ENCODE measurements at places on chromosomes 3 and 15.

GRCh38 chr15:84981054-84981710 is 474 bp upstream of the PDE8A start:
- DNase-seq, result peak; percentile 91

- DNase-seq, result no peak
These were observed 122.9 kb upstream of the GOLIM4 start for GRCh38 chr3:168218600-168218999.

- no peak for DNase-seq
These were observed 499.6 kb upstream of the CCDC54 start for GRCh38 chr3:106877627-106878026.

DNA sequence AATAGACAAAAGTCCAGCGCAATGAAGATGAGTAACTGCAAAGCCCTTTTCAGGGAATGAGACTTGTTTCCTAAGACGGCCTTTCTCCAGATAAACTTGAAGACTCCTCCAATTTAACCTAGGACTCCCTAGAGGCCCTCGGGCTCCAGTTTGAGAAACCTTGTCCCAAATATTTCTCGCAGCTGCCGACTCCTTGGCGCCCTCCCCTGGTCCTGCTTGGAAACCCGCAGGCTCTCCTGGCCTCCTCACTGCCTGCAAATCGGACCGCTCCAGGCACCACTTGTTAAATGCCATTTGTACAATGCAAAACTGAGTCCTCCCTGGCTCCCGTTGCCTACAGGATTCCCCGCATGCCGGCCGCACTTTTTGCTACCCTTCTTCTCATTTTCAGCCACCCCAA is 36.8 kb downstream of the MUC4 start:
- DNase-seq, result no peak

DNA sequence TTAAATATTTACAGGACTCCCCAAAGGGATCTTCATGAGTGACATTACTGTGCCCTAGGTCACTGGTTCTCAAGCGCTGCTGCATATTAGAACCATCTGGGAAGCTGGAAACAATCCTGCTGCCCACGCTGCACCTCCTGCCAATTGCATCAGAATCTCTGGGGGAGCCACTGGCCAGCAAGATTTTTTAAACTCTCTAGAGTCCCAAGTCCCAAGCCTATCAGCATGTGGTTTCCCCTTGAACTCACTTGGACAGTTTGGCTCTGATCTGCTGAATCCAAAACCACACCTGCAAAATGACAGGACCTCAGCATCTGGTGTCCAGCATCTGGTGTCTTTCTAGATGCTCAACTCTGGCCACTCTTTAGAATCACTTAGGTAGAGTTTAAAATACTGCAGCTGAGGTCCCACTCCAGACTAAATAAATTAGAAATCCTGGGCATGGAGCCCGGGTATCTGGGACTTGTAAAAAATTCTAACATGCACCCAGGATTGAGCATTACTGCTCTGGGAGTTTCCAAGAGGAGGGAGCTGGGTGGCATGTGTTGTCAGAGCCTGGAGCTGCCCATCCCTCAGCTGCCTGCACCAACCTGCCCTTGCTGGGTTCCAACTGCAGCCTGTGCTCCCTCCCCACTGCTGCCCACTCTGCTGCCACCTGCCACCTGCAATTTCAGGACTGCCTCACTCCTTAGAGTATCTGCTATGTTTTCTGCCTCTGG is 311.3 kb downstream of the SLC9A9 start:
- no peak for DNase-seq

GRCh38 chr3:71425491-71426071 is 157.9 kb downstream of the FOXP1 start:
- DNase-seq, result no peak

DNA sequence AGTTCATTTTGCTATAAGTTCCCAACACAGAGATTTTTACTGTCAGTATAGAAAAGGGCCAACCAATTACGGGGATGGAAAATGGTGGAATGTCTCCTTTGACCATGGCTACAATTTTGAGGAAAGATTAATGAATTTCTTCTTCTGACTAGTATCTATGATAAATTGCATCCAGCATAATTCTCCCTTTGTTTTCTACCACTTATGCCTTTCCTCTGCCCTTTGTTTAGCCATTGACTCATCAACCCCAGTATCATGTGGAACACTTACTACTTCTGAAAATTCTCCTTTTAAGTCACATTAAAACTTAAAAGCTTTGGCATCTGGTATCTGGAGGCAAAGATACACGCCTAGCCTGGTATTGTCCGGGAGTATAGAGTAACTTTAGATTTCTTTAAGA is 92.9 kb upstream of the CADPS start:
- DNase-seq, result no peak

GRCh38 chr3:46370839-46371518 is at the start of gene CCR5:
Gene CCR5, plus strand, starts transcription at chr3:46370946. Its CDS starts 1,957 bp downstream, at chr3:46372903.
- DNase-seq, result no peak

- no peak for DNase-seq
These were observed 546.2 kb downstream of the FGF12 start for GRCh38 chr3:192181151-192181550.

DNA sequence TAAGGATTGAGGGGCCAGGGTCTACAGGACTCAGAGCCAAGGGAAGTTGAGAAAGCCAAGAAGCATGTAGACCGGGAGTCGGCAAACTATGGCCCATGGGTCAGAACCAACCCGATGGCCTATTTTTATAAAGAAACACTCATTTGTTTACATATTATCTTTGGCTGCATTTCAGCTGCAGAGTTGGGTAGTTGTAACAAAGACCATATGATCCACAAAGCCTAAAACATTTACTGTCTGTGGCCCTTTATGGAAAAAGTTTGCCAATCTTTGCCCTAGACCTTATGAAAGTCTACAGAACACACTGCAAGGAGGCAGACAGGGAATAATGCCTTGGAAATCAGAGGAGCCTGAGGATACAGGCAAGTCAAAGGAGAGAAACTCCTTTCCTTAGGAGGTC is 63.2 kb upstream of the MNS1 start:
- DNase-seq, result no peak

DNA sequence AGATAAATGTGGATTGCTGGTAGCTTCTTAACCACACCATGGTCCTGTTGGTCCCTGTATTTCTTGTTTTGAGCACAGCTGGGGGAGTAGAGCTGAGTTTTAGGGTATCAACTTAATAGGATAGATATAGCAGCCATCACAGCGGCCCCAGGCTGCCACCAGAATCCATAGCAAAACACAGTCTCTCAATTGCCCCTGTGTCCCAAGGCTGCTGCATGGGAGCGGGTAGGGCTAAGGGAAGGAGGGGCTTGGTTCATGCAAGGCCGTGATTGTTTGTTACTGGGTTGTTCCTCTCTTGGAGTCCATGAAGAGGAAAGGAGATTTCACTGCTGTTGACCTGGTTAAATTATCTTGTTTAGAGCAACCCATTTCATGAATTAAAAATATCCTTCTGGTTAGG is 22.1 kb downstream of the ARNT2 start:
- peak; percentile 44 for DNase-seq

GRCh38 chr15:31782951-31783350 is 247.4 kb upstream of the CHRNA7 start:
- no peak for DNase-seq

DNA sequence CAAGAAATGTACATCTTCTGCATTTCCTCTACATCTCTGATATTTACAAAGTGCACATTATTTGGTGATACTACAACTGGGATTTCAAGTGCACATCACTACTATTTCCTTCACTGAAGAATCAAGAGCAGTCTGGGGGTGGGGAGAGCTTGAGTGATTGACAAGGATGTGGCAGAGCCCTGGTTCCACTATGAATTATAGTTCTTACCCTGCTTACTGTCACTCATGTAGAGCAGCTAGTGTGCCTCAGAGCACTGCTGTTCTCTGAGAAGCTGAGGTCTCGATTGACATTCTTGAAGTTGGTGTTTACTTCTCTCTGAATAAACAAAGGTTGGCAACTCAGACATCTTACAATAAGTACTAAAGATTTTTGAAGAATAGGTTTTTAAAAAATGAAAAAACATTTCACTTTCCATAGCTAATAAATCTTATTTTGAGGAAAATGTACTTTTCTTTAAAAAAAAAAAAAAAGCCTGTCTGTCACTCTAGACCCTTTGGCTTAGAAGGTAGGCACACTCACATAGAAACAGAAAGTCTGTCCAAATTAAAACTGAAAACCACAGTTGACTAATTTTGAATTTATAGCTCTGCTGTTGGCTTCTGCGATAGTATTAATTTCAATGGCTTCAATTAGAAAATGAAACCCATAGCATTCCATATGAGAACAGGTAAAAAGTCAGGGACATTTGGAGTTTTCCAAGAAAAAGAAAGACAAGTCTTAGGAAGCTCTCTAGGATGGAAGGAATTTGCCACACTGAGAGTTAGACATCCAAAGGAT is 5.6 kb downstream of the GREM1 start:
- DNase-seq, result no peak

GRCh38 chr3:157226173-157226847 is 66.4 kb upstream of the CCNL1 start:
- DNase-seq, result no peak

GRCh38 chr3:31254483-31254882 is 278.2 kb upstream of the STT3B start:
- no peak for DNase-seq

- DNase-seq, result no peak
These were observed 32.4 kb upstream of the PIK3R4 start for GRCh38 chr3:130779031-130779430.

DNA sequence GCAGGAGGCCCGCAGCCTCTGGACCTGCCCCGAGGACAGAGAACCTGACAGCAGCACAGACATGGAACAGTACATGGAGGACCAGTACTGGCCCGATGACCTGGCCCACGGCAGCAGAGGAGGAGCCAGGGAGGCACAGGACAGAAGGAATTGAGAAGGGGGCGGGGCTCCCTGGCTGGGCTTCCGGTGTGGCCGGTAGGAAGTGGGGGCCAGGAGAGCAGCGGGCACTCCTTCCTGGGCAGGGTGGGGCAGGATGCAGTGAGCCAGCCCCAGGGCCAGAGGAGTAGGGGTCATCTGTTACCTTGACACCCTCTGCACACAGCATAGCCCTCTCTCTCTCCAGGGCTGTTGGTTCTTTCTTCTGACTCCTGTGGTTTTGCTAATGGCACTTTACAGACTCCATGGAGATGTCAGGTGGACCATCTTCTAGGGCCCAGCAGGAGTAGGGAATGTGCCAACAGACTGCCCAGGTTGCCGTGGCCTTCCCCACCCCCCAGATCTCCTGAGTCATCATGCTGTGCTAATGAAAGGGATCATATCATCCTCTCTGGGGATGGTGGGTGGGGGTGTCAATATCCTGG is 8.6 kb upstream of the ISG20 start:
- no peak for DNase-seq

DNA sequence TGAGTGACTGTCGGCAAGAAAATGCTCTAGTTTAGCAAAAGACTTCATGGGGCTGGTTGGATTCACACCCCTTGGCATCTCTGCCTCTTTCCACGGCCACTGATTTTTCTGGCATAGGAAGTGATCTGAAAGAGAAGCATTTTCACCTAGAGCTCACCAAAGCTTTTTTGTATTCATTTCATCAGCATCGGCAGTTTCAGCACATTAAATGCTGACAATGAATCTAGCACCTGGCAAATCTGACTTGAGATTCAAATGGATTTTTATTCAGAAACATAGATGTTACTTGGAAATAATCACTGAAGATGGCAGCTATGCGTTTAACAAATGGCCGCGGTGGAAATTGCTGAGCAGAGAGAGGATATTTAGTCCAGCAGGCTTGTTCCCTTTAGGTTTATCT is 155.9 kb downstream of the MEIS2 start:
- DNase-seq, result no peak

DNA sequence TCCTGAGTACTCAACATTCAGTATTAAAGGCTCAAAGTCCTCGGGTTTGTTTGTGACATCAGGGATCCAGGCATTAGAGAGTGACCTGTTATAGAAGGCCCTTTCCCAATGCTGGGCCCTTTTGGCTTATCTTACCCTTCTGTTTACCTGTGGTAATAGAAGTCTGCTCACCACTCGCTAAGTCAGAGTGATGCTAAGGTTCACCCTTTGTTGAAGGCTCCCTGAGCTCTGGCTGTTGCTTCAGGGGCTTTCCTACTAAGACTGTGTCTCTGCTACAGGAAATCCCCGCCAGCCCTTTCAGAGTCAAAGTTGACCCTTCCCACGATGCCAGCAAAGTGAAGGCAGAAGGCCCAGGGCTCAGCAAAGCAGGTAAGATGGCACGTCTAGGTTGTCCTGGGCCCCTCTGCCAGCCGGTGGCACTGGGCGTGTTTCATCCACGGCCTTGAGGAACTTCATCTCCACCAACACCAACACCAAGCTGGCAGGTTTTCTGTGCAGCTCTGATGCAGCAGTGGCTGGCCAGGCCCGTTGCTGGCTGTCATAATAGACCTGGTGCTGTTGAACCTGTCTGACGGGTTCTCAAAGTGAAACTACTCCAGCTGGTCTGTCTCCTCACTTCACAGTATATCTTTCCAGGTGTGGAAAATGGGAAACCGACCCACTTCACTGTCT is 99.1 kb downstream of the DNASE1L3 start:
- DNase-seq, result no peak

GRCh38 chr15:76282465-76282864 is 28.8 kb downstream of the ETFA start:
- DNase-seq, result no peak

DNA sequence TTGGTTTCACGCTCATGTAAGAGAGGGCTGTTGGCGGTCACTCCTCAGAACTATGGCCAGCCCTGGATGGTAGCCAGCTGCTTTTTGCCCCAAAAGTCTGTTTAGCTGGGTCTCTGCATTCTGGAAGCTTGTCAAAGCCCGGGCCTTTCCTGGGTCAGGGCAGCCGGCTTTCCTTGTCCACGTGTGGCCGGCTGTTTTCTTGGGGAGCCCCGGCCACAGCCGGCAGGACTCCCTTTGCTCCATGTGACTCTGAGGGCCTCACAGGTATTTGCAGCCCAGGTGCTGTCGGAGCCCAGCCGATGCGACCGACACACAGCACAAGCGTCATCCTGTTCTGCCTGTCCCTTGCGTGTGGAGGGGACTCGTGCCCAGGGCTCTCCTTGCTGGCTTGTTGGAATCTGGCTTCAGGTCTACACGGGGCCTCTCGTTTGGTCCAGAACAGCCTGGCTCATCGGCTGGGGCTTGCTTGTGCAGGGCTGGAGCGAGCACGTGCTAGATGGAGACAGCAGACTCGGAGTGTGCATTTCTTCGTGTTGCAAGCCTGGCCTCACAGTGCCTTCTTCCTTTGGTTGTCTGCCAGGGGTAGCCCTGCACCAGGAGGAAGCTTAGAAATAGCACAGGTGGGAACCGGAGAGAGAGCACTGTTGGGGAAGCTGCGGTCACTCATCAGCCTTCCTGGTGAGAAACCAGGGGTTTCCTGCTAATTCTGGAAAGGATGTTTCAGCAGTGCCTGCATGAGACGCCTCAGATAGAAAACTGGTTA is 51.5 kb downstream of the PGPEP1L start:
- no peak for DNase-seq

DNA sequence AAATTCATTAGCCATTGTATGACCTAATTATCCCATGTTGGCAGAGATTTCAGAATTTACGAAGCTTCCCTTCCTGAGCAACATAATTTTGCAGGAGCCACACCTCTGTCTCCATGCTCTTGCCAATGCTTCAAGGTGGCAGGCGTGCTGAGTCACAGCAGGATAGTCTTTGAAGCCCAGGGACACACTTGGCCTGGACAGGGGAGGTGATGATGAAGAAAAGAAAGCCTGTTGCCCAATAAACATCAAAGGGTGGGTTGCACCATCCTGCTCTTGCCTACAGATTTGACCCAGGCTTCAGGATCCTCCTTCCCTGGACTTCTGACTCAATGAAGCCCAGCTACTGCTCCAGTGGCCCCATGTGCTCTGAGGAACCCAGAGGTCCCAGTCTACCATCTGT is 117.1 kb downstream of the MINAR1 start:
- no peak for DNase-seq

- DNase-seq, result no peak
These were observed 680.6 kb upstream of the NECTIN3 start for GRCh38 chr3:110391042-110391441.

- DNase-seq, result no peak
These were observed 771.4 kb downstream of the TUSC7 start for GRCh38 chr3:117480972-117481371.
